ENCODE measurements at places on chromosomes 3 and 15.

DNA sequence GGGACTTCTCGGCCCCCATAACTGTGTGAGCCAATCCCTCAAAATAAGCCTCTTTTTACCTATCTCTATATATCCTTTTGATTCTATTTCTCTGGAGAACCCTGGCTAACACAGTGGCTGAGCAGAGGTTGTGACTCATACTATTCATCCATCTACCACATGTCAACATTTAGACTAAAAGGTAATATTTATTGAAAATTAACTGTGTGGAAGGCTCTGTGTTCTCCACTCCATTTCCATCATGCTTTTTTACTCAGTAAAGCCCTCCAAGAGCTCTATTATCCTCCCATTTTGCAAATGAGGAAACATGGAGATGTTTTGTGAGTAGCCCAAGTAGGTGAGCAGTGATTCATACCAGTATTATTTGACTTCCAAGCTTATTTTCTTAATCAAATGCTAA, 217.9 kb upstream of the DCBLD2 start:
- DNase-seq, result no peak

GRCh38 chr3:171374260-171374659, 85.9 kb downstream of the TNIK start:
- DNase-seq, result no peak

GRCh38 chr15:85430406-85431204, 50.2 kb downstream of the AKAP13 start:
- no peak for DNase-seq

- DNase-seq, result peak; percentile 38
Observed at GRCh38 chr3:18098960-18099587, 326.1 kb downstream of the SATB1 start.

- no peak for DNase-seq
Observed at GRCh38 chr15:51094606-51095569, at the start of gene TNFAIP8L3. Gene TNFAIP8L3 (minus strand): TSS chr15:51094906. CDS start chr15:51094595, 311 bp downstream.

DNA sequence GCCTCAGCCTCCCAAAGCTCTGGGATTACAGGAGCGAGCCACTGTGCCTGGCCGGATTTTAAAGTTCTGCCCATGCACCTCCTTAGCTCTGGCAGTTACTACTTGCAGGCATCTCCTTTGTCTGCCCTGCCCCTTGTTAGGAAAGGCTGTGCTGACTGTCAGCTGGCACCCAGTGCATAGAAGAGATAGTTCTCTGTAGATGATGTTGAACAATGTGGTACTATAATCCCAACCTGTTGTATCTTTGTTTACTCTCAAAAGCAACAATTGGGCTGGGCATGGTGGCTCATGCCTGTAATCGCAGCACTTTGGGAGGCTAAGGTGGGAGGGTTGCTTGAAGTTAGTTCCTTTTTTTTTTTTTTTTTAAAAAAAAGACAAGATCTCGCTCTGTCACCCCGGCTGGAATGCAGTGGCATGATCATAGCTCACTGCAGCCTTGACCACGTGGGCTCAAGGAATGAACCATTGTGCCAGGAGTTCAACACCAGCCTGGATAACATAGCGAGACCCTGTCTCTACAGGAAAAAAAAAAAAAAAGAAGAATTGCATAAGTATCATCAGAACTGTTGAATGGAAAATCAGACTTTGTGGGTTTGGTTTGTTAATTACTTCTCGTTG, 30.6 kb downstream of the FLNB start:
- DNase-seq, result no peak

DNA sequence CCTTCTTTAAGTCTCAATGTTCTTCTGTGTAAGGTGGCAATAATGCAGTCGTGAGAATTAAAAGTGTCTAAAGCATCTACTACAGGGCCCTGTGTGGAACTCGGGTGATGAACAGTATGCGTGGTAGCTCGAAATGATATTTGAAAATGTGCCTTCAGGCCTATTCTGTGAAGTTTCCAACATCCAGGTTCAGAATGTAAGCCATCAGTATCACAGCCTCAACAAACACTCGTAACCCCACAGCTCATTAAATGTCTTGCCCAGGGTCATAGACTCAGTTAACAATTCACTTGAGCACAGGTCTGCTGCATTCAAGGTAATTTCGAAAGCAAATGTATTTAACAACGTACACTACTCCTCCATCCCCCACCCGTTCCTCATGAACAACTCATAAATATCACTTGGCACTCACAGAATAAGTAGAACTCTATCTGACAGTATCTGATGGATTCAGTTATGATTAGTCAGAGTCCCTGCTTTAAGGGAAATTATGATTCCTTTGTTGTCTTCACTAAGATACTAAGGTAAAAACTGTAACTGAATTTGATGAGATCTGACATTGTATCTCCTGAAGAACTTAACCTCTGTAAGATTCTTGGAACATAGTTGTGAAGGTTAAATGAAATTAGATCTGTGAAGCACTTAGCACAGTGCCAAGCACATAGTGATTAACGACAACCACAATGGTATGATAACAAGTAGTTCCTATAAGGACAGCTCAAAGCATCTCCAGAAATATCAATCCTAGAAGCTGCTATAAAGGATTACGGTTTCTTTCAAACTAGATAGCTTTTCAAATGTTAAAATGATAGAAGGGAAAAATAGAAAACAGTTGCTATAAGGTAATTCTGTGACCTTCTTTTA, 642.3 kb downstream of the TBL1XR1 start:
- no peak for DNase-seq

DNA sequence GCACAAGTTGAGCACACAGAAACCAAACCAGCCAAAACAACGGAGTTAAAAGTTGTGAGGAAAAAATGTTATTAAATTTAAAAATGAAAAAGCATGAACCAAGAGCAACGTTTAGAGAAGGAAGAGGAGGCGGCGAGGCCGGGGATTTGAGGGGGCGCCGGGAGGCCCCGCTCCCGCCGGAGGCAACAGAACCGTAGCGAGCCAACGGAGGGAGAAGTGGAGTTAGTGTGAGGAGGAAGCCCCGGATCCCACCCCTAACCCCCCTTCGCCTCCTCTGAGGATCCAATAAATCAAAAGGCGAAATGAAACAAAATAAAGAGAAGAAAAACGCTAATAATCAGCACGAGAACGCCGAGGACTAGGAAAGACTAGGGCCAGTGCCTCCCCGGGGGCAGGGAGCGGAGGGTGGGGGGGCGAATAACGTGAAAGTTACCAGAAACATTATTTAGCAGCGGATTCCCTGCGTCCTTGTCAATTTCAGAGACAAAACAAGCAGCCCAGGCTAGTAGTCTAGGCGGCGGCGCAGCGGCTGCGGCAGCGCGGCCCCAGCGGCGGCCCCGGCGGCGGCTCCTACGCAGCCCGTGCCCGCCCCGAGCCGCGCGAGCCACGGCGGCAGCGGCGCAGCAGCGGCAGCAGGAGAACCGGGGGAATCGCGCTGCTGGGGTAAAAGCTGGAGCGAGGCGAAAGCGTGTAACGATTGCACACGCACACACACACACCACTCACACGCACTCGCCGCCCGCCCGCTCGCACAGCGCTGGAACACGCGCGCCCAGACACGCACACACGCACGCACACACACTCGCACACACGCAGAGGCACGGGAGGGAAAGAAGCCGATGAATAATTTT, 1.7 kb downstream of the MEIS2 start:
- DNase-seq, result no peak

DNA sequence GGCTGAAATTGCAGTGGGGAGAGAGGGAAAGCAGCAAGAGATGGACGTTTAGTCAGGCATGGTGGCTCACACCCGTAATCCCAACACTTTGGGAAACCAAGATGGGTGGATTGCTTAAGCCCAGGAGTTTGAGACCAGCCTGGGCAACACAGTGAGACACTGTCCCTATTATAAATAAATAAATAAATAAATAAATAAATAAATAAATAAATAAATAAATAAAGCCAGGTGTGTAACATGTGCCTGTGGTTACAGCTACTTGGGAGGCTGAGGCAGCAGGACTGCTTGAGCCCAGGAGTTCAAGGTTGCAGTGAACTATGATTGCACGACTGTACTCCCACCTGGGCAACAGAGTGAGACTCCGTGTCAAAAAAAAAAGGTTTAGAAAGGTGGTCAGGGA, 54.0 kb upstream of the ARPP19 start:
- DNase-seq, result no peak

DNA sequence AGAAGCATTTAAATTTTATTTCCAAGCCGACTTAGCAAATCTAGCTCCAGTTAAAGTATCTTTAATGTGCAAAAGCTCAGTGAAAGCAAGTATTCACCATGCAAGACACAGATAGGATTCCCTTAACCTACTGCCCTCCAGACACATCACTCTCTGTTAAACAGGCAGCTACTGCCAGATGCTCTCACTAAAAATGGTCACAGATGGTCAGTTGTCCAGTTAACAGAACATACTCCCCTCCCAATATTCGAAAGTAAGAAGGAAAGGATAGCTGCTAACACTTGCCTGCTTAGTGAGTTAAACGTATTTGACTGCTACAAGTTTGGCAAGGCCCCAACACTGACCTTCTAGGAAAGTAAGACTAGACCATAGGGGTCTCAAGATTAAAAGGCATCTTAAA, 73.7 kb downstream of the PRTG start:
- DNase-seq, result no peak

- no peak for DNase-seq
Observed at GRCh38 chr15:55970286-55970685, 23.1 kb downstream of the NEDD4 start.

GRCh38 chr3:127374086-127375010, 86.5 kb upstream of the PRR20G start:
- DNase-seq, result no peak

DNA sequence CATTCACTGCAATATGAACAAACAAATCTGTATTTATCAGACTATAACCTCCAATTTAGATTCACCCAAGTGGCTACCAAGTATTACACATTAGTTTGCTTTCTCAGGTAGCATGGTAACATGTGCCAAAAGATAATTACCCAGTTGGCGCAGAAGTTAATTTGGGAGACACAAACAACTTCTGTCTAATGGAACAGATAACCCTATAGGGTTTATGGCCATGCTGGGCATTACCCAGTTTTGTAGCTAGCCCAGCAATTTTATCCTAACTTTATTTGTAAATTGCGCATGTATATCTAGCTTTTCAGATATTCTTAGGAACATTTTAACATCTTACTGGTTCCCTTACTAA, 780 bp downstream of the RPL22L1 start:
- DNase-seq, result no peak

GRCh38 chr3:170244576-170244975, 22.4 kb downstream of the PRKCI start:
- no peak for DNase-seq
